Immature natural killer cell (primary cell): ENCODE measurements at places on chromosomes 1 and 21. TPM values are rescaled to one million over a fixed set of nuclear protein-coding genes. Genes with fewer than 3 reads are reported as not detected.

GRCh38 chr1:31640964-31641363 lies 3.7 kb downstream of the PEF1 start:
- no peak for DNase-seq

GRCh38 chr1:31423418-31423947 lies 10.5 kb downstream of the SERINC2 start:
- no peak for DNase-seq

C8B gene
- polyA plus RNA-seq: not detected

- DNase-seq: no peak
Measured at GRCh38 chr1:38997901-38998190, 6.8 kb downstream of the AKIRIN1 start.

CHAF1B gene
- polyA plus RNA-seq: 3.0 TPM

SERPINC1 gene
- polyA plus RNA-seq: not detected

CACHD1 gene
- not detected for polyA plus RNA-seq

CORT gene
- not detected for polyA plus RNA-seq

S100A7 gene
- not detected for polyA plus RNA-seq

GRCh38 chr1:87224201-87224600 lies 104.5 kb upstream of the LMO4 start:
- DNase-seq: no peak
